Lung microvascular endothelial cell (primary cell): ENCODE measurements at places on chromosomes 4 and X. TPM values are rescaled to one million over a fixed set of nuclear protein-coding genes. Genes with fewer than 3 reads are reported as not detected.

DNA sequence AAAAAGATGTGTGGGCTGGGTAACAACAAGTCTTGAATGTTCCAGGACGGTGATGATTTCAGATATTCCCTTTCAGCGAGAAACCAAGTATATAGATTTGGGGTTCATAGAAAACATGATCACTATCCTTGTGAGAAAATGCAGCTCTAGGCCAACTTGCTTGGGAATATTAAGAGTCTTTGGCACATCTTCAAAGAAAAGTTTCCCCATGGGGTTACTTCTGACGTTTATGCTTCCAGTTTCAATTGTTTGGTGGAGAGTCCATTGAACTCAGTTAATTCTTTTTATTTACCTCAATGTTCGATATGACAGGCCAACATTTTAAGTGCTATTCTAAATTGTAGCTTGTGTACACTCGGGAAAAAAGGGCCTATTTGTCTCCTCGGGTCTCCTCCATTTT is 126.7 kb downstream of the NHS start:
- DNase-seq, result no peak

GRCh38 chr4:119683518-119683917 is 54.9 kb upstream of the PDE5A start:
- no peak for DNase-seq

Gene CT45A1
- total RNA-seq, result not detected in 2 replicates

Gene SMIM10L2A
- 0.40 and 0.65 TPM in 2 replicates for total RNA-seq

Gene SPP1
- total RNA-seq, result not detected in 2 replicates

DNA sequence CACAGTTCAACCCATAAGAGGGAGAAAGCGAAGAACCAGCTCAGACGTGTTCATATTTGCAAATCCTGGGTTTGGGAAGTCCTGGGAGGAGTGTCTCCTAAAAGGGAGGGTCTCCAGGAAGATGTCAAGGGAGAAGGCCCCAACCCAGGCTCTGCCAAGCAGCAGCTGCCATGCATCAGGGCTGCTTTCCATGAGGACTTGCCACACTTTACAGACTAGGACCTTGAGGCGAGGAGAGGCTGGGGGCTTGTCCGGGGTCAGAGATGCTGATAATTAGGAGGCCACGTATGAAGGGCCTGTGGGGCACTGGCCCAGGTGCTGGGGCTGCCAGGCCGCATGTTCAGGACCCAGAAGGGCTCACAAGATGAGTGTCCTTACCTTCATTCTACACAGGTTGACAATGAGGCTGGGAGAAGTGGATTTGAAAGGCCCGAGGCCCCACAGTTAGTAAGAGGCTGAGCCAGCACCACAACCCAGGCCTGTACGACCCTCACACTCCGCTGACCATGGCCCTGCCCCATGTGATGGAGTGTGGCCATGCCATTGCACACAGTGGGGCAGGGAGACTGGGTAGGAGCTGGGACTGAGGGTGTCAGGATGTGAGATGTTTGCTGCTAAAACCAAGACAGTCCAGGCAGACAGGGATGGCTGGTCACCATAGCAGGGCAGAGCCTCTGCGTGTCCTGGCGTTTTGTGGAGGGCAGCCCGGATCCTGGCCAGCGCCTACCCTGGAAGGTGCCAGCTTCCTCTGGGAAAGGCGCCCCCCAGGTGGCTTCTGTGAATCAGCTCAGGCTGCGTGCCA is 94.8 kb downstream of the PSAPL1 start:
- no peak for DNase-seq
